Activated CD4-positive, alpha-beta T cell treated with anti-CD3 and anti-CD28 coated beads, Interleukin-2, amount 50 U/mL, for 24 hours (primary cell): ENCODE measurements at places on chromosomes 2 and 18.

GRCh38 chr2:84919885-84920580 lies 14.6 kb downstream of the TMSB10 start:
- no peak for DNase-seq

GRCh38 chr2:233091595-233092375 lies 31.6 kb downstream of the INPP5D start:
- no peak for DNase-seq

DNA sequence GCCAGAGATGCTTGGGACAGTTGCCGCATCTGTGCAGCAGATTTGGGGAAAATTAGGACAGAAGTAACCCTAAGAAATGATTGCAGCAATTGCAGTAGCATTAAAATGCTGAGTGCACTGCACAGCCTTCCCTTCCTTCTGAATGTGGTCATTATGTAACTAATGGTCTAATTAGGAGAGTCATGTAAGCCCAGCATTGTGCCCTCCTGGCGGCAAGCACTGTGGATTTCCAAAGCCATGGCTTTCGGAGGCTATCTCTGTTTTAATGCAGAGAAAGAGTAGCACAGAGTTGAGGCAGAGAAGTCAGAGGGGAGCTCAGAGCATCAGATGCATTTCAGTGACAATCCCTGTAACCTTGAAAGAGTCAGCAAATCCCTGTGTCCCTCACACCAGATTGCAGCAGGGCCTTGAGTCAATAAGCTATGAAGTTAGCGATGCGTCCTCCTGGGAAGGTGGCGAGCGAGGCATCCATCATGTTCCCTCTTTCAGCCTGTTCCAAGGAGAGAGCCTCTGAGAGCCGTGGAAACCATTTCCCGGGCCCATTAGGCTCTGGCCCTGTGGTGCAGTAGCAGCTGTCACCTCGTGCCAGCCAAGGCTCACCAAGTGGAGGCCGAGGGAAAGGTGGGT lies 307.2 kb downstream of the FBXO15 start:
- DNase-seq: no peak

- no peak for DNase-seq
Measured at GRCh38 chr2:104658144-104658835, 195.6 kb upstream of the POU3F3 start.

DNA sequence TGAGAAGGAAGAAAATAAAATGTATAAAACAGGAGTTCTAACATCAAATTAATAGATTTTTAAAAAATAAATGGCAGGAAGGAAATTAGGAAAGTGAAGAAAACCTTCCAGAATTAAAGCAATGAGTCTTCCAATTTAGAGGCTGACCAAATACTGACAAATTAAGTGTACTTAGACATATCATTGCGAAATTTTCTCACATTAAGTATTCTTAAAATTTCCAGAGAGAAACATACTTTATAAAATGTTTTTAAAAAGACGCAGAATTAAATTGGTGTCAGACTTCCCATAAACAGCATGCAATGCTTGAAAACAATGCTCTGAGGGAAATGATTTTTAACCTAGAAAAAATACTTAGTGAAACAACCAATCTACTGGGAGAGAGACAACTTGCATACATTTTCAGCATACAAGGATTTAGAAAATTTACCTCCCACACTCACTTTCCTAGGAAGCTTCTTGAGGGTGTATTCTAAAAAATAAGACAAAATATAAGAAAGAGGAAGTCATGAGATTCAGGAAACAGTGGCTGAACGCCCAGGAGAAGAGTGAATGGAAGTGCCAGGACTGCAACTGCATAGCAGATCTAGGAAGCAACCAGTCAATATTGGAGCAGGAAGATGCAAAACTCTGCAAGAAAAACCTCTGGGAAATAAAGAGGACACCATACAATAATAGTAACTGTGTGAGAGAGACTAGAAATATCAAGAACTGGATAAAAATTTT lies 339.9 kb downstream of the ADCYAP1 start:
- no peak for DNase-seq

GRCh38 chr18:67260841-67261240 lies 255.7 kb downstream of the DSEL start:
- DNase-seq: no peak

DNA sequence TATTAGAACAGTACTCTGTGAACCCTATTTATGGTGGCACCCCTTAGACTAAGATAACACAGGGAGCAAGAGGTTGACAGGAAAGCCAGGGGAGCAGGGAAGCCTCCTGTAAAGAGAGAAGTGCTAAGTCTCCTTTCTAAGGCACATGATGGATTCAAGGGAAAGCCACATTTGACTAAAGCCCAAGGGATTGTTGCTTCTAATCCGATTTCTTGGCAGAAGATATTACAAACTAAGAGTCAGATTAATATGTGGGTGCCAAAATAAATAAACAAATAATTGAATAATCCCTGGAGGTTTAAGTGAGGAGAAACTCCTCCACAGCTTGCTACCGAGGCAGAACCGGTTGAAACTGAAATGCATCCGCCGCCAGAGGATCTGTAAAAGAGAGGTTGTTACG lies 333.2 kb downstream of the SOX11 start:
- no peak for DNase-seq
